ENCODE measurements at places on chromosomes 11 and 22.

- peak overlapping the region; percentile 13 for H3K27ac ChIP-seq
- no peaks in the 10 kb centered on the region for H3K36me3 ChIP-seq
- H3K4me3 ChIP-seq, result no peak overlapping the region
- no peaks in the 10 kb centered on the region for H3K27me3 ChIP-seq
- no peak for DNase-seq
Measured at GRCh38 chr11:76120513-76121101, 85.7 kb downstream of the WNT11 start.

DNA sequence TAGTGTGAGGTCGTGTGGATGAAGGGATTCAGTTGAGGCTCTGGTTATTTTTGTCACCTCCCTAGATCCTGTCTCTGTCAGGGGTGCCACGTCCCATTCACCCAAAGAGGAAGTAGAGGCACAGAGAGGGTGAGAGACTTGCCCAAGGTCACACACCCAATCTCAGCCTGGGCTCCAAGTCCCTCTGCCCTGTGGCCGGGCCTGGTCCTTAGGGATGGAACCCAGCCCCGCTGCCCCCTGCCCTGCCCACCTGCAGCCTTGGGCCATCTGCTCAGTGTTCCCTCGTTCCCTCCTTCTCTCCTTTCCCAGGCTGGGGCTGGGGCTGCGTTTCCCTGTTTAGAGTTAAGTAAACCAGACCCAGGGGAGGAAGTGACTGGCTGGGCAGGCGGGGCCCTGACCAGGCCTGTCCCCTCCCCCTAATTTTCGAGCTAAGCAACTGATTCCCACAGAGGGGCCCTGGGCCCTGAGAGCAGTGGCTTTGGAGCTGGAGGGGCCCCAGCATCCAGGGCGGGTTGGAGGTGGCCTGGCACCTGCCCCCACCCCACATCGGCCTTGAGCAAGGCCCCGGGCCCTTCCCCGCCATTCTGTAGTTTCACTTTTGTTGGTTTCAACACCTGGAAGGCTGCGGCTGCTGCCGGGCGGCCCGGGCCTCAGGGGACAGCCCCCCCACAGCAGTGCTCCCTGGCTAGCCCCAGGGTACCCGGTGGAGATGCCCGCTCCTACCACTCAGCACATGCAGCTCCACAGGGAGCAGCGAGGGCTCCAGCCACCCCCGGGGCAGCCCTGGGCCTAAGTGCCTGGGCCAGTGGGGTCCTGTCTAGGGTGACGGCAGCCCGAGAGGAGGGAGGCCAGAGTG is 1.5 kb downstream of the TCIRG1 start:
- peak overlapping the region; percentile 62 for H3K4me3 ChIP-seq
- peaks cover 28% of the 10 kb centered on the region for H3K4me1 ChIP-seq
- no peaks in the 10 kb centered on the region for H3K27me3 ChIP-seq
- H3K27ac ChIP-seq, result peak overlapping the region; percentile 88
- H3K36me3 ChIP-seq, result no peaks in the 10 kb centered on the region
- peak; percentile 54 for DNase-seq

GRCh38 chr11:57150454-57150917 is 31.3 kb upstream of the LRRC55 start:
- no peak overlapping the region for H3K27ac ChIP-seq
- no peaks in the 10 kb centered on the region for H3K27me3 ChIP-seq
- DNase-seq, result no peak
- H3K4me3 ChIP-seq, result no peak overlapping the region
- no peaks in the 10 kb centered on the region for H3K4me1 ChIP-seq
- H3K36me3 ChIP-seq, result no peaks in the 10 kb centered on the region

DNA sequence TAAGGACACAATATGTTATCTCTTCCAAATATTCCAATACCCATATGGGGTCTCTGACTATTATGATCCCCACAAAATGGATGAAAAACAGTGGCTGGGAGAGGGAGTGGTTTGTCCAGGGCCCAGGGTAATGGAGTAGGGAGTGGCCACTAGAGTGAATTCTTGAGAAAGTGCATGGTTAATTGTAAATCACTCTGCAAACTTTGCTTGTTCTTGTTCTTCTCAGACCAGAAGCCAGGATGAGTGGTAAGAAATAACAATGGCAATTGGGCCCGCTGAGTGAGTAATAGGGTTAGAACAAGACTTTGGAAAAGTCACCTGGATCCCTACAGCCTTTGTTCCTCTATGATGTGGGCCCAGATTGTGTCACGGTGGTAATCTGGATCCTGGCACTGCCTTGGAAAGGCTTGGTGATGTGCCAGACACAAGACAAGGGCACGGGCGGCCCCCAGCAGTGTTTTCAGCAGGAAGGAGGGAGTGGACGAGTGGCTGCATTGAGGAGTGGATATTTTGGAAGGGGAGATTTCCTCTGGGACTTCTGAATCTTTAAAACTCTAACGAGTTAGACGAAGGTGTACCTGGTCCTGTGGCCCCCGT is 18.2 kb upstream of the KIRREL3 start:
- H3K27ac ChIP-seq, result no peak overlapping the region
- no peaks in the 10 kb centered on the region for H3K36me3 ChIP-seq
- no peak overlapping the region for H3K4me3 ChIP-seq
- no peak for DNase-seq

- no peak overlapping the region for H3K4me3 ChIP-seq
- no peak overlapping the region for H3K27ac ChIP-seq
- H3K4me1 ChIP-seq, result no peaks in the 10 kb centered on the region
- peaks cover 53% of the 10 kb centered on the region for H3K36me3 ChIP-seq
- H3K27me3 ChIP-seq, result no peaks in the 10 kb centered on the region
- DNase-seq, result no peak
Measured at GRCh38 chr11:112235750-112236390, 9.6 kb downstream of the PTS start.

All from gastrocnemius medialis (tissue), 4 donors.